ENCODE measurements at places on chromosomes 1 and 21.

GRCh38 chr1:221701570-221702186 is 40.2 kb downstream of the DUSP10 start:
- DNase-seq, result no peak

DNA sequence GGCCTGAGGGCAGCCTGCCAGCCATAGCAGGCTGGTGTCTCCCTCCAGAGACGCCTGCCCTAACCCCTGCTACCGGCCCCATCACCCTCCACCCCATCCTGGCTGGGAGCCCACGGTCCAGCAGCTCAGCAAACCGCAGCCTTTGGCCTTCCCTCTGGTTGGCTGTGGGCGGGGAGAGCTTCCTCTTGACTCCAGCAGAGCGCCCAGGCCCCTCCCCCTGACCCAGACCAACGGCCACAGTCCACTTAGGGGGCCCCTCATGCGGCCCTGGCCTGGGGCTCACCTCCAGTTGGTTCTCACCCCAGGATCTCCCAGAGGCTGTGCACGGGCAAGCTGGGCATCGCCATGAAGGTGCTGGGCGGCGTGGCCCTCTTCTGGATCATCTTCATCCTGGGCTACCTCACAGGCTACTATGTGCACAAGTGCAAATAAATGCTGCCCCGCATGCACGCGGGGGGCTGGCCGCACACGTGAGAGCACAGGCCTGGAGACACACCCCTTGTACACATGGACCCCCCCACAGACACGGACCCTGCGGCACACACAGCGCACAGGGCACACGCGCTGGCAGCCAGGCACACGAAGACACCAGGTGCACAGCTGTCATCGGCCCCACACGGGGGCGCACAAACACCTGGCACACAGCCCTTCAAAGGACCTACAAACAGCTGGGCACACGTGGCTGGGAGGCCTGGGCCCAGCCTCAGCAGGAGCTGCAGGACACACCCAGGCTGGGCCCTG is 3.1 kb downstream of the SMIM1 start:
- DNase-seq, result peak; percentile 42

GRCh38 chr1:226033582-226033981 is 28.9 kb upstream of the H3-3A start:
- DNase-seq, result no peak

- DNase-seq, result no peak
Measured at GRCh38 chr1:43348343-43348808, 10.4 kb upstream of the CDC20 start.

DNA sequence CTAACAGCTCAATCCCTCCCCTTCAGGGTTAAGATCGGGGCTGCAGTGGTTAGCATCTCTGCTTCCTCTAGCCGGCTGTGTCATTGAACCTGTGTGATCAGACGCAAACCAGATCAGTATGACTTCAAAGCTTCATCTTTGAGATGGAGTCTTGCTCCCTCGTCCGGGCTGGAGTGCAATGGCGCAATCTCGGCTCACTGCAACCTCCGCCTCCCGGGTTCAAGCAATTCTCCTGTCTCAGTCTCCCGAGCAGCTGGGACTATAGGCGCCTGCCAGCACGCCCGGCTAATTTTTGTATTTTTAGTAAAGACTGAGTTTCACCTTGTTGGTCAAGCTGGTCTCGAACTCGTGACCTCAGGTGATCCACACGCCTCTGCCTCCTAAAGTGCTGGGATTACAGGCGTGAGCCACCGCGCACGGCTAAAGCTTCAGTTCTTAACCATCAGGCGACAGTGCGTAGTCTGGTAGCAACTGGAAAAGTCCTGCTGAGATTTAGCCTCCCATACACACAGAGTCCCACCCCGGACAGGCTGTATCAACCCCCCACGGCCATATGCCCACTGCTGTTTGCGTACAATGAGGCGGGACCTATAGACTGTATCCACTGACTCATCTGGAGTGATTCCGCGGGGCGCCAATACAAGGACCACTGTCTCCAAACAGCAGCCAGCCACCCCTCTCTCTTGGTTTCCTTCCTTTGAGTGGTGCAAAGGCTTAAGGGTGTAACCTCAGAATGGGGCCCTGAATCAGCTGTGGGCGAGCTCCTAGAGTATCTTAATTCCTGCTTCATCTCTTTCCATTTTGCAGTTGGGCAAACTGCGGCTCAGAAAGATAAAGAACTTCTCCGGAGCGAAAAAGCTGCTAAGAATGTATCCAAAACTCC is 23.3 kb downstream of the CELA3A start:
- peak; percentile 89 for DNase-seq

Data from fibroblast of skin of scalp (primary cell).